ENCODE measurements at places on chromosomes 11 and 22.

DNA sequence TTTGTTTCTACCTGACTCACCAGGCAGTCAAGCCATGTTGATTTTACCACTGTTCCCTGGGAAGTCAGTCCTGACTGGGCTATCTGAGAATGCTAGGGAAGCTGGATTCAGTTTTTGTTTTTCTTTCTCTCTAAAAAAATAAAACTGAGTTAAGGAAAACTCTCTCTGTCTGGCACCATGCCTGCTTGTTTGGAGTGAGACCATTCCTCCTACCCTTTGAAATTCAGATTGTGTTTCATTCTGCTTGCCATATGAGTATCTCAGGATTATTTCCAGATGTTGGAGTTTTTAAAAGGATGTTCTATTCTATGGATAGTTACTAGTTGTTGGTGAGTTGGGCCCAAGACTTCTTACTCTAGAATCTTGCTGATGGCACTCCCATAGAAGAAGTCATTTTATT lies 1917.0 kb downstream of the LRRC4C start:
- DNase-seq: no peak

- no peak for DNase-seq
Observed at GRCh38 chr22:48393041-48393370, 1434.7 kb downstream of the BRD1 start.

DNA sequence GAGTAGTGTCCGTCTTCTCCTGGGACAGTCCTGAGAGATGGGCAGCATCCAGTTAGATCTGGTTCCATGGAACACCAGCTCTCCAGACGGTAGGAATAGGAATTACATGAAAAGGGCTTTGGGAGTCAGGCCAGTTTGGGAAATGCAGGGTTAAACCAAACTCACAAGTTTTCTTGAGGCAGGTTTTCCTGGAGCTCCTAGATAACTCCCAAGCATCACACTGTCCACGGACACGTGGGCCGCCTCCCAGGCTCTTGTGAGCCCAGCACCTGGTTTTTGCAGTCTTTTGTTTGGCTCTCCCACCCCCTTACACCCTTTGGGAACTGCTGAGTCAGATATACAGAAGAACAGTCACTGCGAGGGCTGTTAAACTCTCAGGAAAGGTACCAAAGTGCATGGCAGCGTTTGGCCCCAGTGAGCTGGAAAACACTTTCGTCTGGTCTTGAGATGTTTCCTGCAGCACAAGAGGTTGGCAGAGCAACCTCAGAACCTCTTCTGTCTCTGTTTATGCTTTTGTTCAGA lies 90.0 kb downstream of the BCR start:
- no peak for DNase-seq

GRCh38 chr11:569158-569885 lies 6.9 kb upstream of the PHRF1 start:
- no peak for DNase-seq

- DNase-seq: no peak
Observed at GRCh38 chr11:36510594-36510942, 496 bp upstream of the TRAF6 start.

DNA sequence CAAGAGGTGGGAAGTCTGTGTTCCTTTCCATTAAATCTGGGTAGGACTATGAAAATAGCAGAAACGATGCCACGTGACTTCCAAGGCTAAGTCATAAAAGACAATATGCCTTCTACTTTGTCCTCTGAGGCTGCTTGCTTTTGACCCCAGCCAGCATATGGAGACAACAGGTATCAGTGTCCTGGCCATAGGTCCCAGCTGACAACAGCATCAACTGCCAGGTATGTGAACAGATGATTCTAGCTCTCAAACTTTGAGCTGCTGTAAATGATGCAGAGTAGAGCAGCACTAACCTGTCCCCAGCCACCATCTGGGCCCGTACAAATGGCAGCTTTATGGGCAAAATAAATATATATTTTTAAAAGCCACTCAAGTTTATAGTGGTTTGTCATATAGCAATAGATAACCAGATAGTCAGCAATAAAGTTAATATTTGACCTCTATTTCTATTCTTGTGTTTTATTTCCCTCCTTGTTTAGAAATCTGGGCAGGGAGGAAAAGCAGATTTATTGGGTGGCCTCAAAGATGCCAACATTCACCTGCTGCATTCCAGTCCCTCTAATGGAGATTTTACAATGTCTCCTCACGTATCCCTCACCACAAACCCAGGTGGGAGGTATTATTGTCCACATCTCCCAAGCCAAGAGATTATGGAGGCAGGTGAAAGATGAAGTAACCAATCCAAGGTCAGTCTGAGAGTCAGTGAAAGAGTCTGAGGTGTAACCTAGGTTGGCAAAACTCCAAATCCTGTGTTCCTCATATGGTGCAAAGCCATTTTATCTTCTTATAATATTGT lies 209.6 kb upstream of the LARGE1 start:
- DNase-seq: no peak

GRCh38 chr11:66454828-66455227 lies 11.9 kb upstream of the PELI3 start:
- DNase-seq: no peak

- DNase-seq: no peak
Observed at GRCh38 chr11:103648054-103648453, 388.4 kb upstream of the DDI1 start.

- peak; percentile 76 for DNase-seq
Observed at GRCh38 chr22:26656891-26657851, at the start of gene MIAT. Gene MIAT, plus strand, starts transcription at chr22:26657588.

DNA sequence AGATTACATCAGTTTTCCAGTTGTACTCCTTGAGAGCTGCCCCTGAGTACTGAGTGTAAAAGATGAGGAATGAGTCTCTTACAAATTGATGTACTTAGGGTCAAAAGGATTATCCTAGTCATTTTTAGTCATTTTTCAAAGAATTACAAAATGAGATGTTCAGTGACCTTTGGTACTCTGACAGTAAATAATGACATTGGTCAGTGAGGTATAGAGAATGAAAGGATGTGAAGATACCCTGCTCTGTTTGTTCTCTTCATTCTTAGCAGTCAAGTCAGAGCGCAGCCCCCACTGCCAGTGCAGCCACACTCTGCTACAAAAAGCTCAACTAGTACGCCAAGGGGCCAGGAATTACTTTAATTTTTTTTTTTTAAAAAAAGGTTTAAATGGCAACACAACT lies 4.1 kb upstream of the ESAM start:
- no peak for DNase-seq

DNA sequence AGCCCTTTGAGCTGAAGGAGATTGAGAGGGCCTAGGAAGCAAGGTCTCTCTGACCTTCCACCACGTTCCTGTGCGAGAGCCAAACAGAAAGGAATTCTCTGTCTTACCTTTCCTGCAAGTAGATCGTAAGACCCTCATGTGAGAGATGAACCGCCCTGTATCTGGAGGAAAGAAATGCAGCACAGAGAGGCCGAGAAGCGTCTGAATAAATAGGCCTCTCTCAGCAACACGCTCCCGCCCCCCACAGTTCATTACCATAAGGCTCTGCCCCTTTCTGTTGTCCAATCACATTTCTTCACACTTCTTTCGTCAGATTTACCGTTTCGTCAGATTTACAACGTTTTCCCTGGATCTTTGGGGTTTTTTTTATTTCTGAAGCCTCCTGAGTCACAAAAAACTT lies 90.3 kb downstream of the BLID start:
- DNase-seq: no peak

DNA sequence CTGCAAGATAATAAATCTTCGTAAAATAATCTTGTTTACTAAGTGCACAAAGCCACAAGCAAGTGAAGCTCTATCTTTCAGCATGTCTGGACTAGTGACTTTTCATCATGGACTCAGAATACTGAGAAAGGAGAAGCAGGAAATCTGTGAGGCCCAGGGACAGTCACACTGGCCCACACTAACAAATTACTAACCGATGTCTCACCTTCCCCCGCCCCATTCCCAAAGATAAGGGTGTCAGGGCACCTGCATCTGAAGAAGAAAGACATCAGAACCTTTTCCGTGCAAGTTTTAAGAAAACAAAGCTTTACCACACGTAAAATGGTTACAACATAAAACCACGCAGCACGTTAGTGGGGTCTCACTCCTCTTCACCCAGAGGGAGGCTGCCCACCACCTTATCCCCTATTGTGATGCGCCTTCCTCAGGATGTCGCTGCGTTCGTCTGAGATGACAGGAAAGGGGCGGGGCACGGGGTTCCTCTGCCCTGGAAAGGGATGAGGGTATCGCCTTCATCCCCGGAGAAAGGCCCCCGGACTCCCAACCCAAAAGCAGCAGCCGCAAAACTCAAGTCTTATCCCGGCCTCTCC lies 616 bp downstream of the BTBD10 start:
- DNase-seq: peak; percentile 74

GRCh38 chr11:67195971-67196456 lies 70.3 kb upstream of the GRK2 start:
- no peak for DNase-seq

GRCh38 chr22:39292561-39293074 lies 26.8 kb downstream of the RPL3 start:
- peak; percentile 14 for DNase-seq

DNA sequence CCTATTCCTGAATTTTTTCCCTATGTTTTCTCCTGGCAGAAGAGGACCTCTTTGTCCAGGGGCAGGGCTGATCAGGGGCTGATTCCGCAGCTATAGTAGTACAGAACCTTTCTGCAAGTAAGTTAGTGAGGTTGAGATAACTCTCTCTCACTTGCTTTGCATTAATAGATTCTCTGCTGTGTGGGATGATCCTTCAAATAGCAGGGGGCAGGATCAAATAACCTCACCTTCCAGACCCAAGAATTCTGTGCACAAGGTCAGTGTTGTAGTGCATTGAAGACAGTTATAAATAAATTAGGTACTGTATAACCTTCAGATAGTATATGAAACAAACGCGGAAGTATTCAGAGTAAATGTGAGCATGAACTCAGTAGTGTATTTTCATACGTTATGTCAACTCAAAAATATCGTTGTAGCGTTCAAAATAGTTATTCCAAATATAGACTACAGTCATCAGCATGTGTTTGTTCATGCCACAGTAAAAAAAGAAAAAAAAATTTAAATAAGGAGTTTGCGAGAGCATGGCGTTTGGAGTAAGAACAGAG lies 278 bp downstream of the MMP26 start:
- no peak for DNase-seq

DNA sequence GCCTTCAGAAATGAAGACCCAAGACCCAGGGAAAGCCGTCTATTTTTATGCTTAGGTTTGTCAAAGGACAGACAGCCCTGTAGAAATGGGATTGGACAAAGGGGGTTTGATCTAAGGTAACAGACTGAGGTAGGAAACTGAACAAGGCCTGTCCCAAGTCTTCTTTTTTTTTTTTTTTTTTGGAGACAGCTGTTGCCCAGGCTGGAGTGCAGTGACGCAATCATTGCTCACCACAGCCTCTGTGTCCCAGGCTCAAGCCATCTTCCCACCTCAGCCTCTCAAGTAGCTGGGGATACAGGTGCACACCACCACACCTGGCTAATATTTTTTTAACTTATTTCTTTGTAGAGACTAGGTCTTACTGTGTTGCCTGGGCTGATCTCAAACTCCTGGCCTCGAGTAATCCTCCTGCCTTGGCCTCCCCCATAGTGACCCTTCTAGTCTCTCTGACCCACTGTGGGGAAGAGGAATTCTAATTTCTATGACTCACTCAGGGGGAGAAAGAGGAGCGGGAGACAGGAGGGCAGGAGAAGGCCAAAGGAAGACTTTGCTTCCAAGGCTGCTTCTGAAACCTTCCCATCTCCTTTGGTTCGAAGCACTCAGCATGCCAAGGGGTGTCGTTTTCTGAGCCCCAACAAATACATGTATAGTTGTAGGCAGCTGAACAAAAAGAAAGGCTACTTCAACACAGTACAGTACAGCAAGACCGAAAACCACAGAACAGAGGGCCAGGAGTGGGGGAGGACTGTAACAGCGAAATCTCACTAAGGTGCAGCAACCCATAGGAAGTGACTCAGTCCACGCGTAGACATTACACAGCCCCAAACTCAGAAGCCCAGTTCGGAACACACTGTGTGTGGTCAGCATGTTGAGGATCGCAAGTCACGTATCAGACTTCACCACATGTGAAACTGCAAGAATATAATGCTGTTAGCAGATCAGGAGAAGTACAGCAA lies 872 bp downstream of the TMA7B start:
- DNase-seq: peak; percentile 71
